ENCODE measurements at places on chromosomes 13 and 19.

GRCh38 chr19:2888731-2889224 is 11.9 kb upstream of the ZNF57 start:
- peak; percentile 29 for DNase-seq

DNA sequence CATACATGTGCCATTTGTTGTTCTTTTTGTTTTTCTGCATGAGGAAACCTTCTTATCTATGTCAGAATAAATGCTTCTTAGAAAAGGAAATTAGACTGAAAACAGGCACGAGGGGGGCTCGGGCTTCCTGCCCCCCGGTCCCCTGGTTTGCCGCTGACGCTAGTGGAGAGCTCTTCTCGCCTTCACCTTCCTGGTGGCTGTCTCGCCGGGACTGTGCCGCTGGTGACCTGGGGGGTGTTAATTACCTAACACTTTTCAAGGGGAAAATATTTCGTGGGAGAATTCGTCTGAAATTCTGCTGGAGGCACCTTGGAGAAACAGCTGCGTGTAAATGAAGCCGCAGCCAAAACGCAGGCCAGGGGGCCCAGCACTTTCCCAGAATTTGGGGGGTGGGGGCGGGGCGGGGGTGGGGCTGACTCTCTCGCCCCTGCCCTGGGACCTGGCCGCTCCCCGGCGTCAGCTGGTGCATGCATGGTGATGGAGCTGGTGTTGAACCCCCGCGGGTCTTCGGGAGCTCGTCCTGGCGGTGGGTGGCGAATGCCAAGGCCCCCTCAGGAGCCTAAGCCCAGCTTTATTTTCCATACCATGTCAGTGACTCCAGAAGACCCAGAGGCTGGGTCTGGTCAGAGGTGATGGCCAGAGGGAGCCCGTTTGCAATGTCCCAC is 58.3 kb upstream of the MCF2L start:
- DNase-seq, result no peak

- no peak for DNase-seq
These were observed 228.9 kb upstream of the IRS2 start for GRCh38 chr13:110015253-110015652.

DNA sequence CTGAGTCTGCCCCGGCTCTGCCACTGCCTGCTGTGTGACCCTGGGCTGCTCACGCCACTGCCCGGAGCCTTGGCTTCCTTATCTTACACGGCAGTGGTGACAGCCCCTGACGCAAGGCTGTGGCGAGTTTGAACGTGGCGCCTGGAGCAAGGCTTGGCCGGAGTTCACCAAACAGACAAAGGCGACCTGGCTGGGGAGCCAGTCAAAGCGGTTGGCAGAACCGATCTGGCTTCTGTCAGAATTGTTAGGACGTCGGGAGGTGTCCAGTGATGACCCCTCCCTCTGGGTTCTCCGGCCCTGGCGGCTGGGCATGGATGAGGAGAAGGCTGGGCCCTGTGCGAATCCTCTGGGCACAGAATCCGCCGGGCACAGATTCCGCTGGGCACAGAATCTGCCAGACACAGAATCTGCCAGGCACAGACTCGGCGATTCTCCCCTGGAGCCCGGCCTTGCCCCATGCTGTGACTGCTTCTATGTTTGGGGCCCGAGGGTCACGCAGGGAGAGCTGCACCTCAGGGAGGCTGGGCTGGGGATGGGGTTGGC is 11.7 kb upstream of the TMEM255B start:
- no peak for DNase-seq

DNA sequence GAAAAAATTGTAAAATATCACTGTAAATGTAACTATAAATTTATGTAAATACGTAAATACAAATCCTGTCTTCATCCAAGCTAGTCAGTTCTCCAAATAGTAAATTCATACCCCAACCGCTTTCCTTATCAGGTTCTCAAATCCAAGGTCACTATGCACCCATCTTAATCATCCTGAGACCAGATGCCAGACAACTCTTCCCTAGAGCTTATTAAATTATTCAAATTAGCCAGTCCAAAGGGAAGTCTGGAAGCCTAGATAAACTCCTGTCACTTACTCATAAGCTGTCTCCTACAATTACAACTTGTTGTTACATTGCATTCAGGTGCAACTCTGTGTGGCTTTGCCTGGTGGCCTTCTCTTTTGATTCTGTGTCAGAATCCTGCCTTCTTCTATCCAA is 836.1 kb upstream of the PCDH20 start:
- no peak for DNase-seq

DNA sequence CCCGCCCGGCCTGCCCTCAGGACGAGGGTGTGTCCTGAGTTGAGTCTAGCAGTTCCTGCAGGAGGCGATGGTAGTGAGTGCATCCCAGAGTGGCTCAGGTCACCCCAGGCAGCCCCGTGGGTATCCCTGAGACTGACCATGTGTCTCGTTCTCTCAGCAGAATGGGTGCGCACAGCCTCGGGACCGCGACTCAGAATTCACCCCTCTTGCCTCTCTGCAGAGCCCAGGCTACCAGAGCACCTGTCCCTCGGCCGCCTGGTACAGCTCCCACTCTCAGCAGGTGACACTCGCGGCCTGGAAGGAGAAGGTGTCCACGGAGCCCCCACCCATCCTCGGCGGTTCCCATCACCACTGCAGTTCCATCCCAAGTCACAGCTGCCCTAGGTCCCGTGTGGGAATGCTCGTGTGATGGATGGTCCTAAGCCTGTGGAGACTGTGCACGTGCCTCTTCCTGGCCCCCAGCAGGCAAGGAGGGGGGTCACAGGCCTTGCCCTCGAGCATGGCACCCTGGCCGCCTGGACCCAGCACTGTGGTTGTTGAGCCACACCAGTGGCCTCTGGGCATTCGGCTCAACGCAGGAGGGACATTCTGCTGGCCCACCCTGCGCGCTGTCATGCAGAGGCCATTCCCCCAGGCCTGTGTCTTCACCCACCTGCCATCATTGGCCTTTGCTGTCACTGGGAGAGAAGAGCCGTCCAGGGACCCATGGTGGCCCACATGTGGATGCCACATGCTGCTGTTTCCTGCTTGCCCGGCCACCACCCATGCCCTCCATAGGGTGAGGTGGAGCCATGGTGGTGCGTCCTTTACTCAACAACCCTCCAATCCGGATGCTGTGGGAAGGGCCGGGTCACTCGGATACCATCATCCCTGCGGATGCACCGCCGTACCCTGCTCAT is 87.1 kb upstream of the MCF2L start:
- DNase-seq, result no peak

DNA sequence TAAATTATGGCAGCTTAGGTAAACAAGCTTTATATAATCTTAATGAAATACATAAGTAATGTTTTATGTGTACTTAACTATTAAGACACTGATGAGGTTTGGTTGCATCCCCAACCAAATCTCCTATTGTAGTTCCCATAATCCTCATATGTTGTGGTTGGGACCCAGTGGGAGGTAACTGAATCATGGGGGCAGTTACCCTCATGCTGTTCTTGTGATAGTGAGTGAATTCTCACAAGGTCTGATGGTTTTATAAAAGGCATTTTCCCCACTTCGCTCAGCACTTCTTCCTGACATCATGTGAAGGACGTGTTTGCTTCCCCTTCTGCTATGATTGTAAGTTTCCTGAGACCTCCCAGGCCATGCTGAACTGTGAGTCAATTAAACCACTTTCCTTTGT is 212.7 kb downstream of the DIAPH3 start:
- DNase-seq, result no peak

All from stimulated activated CD8-positive, alpha-beta memory T cell treated with anti-CD3 and anti-CD28 coated beads, Interleukin-15, amount 100 ng/mL, for 1 hour (primary cell).